ENCODE measurements at places on chromosomes 2 and 18.

GRCh38 chr2:139216435-139216834 lies 436.2 kb upstream of the NXPH2 start:
- DNase-seq = no peak

GRCh38 chr2:230520061-230520874 lies 104.3 kb downstream of the SP100 start:
- DNase-seq = no peak

DNA sequence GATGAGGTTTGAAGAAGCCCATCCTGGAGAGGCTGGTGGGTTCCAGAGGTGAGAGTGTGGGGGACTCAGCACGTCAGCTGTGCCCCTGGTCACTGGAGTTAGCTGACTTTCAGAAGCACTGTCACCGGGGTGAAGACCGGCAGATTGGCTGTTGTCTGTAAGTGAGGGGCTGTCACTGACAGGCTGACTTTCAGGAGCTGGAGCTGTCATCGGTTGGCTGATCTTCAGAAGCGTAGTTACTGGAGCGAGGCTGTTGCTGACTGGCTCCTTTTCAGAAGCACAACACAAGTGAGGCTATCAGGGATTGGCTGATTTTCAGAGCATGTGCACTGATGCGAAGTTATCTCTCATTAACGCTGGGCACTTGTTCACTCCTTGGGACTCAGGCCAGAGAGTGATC lies 738.4 kb upstream of the ID2 start:
- no peak for DNase-seq

GRCh38 chr2:111121028-111121827 lies 514 bp downstream of the BCL2L11 start:
- peak; percentile 43 for DNase-seq

GRCh38 chr18:42801706-42802105 lies 313.8 kb downstream of the RIT2 start:
- DNase-seq = peak; percentile 0

- DNase-seq = peak; percentile 88
These were observed 18.9 kb upstream of the IL1R2 start for GRCh38 chr2:101972621-101973434.

DNA sequence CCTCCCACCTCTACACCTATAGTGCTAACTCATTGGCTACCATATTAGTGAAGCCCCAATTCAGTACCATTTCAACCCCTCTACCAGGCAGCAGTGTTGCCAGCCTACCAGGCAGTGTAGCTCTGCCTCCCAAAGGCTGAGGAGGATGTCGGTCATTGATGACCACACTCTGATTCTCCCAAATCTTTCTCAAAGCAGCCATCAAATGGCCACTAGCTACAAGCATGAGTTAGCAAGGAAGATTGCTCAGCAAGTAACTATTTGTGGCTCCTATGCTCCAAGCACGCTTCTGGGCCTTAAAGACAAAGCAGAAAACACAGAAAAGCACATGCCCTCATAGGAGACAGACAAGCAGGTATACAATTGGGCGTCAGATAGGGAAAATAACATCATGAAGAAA lies 42.7 kb upstream of the AFF3 start:
- no peak for DNase-seq

DNA sequence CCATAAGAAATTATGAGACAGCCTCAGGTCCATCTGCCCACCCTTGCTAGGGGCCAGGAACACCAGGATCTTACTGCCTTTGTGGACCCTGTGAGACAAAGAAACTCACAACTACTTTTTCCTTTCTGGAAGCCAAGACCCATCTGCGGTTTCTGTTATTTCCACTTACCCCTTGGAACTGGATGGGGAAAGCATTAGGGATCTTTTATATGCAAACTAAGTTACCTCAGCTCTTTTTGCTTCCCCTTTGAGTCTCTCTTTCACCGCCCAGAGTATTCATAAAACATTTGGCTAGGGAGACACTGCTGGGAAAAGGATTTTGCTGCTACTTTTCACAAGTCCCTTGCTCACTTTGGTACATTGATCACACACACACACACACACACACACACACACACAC lies 95.7 kb downstream of the ZNF385B start:
- no peak for DNase-seq

DNA sequence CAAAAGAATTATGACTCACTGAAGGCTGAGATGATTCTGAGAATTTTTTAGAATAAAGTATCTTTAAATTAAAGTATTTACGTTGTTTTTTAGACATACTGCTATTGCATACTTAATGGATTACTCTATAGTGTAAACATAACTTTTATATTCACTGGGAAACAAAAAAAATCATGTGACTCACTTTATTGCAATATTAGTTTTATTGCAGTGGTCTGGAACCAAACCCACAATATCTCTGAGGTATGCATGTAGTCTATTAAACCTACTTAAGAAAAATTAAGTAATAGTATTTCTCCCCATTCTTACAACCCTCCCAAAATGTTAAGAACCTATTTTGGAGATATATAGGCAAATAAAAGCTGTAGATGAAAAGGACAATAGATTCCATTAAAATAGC lies 142.9 kb upstream of the ZNF521 start:
- peak; percentile 22 for DNase-seq

DNA sequence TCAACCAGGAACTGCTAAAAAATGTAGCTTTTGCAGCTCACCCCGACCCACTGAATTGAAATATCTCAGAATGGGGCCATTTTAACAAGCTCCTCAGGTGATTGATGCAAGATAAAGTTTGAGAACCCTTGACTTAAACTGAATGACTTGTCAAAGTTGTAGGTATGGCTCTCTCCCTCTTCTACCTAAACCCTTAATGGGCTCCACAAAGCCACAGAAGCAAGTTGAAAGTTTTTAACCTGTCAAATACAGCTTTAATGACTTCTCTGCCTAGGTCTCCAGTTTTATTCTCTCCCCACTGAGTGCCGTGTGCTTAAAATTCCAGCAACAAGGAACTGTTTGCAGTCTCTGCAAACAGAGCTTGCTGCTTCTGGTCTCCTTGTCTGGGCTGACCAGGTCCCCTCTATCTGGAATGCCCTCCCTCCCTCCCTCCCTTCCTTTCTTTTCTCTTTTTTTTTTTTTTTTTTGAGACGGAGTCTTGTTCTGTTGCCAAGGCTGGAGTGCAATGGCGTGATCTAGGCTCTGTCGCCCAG lies 19.7 kb upstream of the RNF125 start:
- no peak for DNase-seq

DNA sequence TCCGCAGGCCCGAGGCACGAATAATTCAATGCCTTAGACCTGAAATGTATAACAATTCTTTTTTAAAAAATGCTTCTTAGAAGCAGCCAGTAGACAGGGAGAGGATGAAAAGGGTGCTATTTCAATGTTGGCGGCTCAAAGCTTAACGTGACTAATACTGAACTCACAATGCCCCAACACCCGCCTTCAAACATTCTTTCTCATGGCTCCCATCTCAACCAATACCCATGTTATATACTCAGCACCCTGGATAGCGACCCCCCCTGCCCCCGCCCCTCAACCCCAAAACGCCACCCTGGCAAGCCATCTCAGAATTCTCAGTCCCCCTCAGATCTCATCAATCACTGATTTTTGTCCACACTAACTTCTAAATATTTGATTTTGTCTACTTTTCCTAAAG lies 4.4 kb downstream of the FBXO41 start:
- no peak for DNase-seq

- DNase-seq = peak; percentile 61
These were observed 127.7 kb downstream of the DOK6 start for GRCh38 chr18:69528435-69528834.

DNA sequence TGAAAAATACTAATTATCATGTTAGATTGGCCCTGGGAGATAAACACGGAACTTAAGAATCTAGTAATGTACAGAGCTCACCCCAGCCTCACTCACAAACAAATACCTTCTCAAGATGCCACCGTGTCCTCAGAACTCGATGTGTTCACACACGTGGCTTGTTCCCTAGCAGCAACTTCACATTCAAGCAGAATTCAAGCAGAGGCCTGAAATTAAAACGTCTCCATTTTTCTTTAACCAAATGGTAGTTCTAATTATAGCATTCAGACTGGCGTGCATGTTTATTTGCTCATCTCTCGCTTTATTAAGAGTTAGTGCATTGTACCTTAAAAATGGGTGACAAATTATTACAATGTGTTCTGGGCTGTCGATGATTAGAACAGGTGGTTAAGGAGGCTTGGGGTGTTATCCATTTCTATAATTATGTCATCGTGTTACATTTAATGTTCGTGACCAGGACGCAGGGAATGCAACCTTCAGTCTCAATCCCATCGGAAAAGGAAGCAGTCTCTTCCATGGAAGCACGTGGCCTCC lies 57.3 kb upstream of the SLC66A3 start:
- no peak for DNase-seq

Measured in fibroblast of skin of right biceps (primary cell).